ENCODE measurements at places on chromosomes 6 and 20.
A peak's percentile ranks its signal among the peaks of the same experiment; 100 is the strongest.

- DNase-seq = no peak
Measured at GRCh38 chr20:34829191-34829590, 3.7 kb upstream of the NCOA6 start.

DNA sequence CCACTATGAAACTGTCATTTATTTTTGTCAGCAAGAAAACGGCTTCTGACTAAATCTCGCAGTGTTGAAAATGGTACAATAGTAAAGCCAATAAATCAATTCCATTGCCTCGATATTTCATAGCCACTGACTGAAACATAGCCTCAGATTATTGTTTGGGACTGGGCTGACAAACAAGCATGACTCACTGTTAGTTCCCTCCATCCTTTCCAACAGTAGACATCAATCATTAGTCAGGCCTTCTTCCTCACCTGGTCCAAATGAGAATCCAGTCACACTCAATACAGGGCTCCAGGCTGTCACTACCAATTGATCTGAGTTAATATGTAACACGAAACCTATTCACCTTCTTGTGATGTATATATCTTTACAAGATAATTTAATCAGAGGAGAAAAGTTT is 66.1 kb downstream of the ADGRB3 start:
- DNase-seq = no peak

DNA sequence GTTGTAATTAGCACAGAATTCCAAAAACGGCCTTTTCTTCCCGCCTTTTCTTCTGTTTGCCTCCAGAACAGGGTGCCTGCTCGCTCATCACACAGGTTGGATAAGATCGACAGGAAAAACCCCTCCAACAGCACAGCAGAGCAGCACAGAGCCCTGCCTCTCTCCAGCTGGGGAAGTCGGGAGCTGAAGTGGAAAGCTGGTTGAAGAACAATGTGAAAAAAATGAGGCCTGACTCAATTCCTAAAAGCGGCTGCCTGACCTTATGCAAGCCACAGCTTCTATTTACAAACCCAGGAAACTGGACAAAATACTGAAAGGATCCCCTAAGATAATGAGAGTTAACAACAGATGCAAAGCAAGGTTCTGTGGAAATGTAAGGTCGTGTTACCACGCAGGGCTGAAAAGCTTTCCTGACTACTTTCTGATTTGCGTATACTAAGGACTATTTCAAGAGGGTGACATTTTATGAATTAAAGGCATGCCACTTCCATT is 116.9 kb downstream of the TTLL2 start:
- DNase-seq = no peak

- peak; percentile 75 for DNase-seq
Measured at GRCh38 chr6:129748212-129748900, 38.4 kb upstream of the ARHGAP18 start.

GRCh38 chr6:144635051-144635450 is 349.9 kb downstream of the UTRN start:
- no peak for DNase-seq

DNA sequence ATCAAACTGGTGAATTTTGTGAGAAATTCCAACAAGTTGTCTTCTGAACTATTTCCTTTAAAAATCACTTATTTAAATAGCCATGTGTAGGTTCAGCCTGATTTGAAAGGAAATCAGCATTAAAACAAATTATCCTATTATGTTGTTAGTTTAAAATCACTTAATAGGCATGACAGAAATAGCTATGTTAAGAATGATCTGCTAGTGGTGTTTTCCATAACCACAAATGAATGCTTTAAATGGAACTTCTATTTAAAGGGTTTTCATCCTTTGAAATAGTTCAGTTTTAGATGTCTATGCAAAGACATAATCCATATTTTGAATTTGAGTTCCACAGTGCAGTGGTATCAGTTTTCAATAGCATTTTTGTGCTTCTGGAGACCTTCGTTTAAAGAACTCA is 120.1 kb downstream of the PLEKHG1 start:
- DNase-seq = no peak

DNA sequence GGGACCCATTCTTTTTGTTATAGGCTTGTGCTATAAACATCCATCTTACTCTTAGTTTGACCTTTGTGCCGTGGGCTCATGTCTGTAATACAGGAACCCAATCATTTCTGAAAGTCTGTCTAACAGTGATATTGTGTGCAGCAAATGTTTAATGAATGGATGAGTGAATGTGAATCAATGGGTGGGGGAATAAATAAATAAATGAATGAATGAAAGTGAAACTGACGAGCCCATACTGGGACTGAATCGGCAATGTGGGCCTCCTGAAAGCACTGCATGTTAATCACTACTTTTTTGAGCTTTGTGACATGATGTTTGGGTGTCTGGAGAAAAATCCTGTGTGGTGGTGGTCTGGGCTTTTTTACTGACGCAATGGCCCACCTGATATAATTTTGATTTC is 175.0 kb downstream of the GMPR start:
- DNase-seq = no peak

GRCh38 chr20:45873409-45874103 is 7.5 kb upstream of the ZSWIM1 start:
- DNase-seq = no peak

DNA sequence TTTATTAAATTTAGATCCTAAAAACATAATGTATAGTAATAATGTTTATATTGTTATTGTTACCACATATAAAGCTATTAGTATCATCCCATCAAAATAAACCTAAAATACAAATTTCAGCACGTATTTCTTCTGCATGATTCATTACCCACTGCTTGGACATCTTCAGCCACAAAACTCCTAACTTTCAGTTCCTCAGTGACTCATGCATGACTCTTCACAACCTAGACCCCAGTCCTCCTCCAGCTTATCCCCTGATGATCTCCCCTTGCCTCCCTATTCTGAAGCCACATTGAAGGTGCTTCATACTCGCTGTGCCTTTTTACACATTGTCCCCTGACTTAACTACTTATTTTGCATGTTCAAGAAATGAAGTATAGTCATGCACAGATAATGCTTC is 11.2 kb upstream of the GPRC6A start:
- DNase-seq = peak; percentile 81

DNA sequence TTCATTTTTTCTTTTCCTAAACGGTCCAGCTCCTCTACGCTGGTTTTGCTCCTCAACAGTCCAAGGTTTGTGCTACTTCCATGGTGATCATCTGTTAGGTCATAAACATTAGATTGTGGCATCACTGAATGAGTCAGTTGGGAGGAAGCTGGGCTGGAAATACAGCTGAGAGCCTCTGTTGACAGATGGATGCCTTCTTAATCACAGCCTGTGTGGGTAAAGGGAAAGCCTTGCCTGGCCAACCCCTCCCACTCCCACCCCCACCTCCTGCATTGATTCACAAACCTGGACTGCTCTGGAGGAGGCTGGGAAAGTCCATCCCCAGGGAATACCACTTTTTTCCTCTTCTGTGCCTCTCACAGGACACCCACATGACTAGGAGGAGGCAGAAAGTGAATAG is 180.6 kb upstream of the CCN2 start:
- peak; percentile 92 for DNase-seq

DNA sequence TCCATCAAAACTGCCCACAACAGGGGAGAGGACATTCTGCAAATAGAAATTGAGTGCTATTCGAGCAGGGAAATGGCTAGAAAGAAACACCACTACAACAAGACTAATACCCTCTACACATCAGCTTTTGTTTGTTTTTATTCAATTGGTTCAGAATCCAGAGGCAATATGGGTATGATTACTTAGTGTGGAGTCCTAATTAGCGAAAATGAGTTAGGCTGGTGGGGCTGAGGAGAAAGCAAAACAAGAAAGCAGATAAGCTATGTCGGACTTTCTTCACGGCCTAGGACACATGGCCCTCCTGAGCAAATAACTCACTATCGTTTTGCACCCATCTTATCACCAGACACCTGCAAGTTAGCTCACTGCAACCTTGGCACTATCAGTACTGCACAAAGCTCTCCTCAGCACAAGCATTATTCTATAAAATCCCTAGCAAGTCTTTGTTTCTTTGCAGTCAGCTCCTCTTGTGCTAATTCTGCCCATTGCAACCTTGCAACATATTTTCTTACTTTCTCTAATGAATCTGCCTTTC is 31.3 kb upstream of the SH3BGRL2 start:
- no peak for DNase-seq

DNA sequence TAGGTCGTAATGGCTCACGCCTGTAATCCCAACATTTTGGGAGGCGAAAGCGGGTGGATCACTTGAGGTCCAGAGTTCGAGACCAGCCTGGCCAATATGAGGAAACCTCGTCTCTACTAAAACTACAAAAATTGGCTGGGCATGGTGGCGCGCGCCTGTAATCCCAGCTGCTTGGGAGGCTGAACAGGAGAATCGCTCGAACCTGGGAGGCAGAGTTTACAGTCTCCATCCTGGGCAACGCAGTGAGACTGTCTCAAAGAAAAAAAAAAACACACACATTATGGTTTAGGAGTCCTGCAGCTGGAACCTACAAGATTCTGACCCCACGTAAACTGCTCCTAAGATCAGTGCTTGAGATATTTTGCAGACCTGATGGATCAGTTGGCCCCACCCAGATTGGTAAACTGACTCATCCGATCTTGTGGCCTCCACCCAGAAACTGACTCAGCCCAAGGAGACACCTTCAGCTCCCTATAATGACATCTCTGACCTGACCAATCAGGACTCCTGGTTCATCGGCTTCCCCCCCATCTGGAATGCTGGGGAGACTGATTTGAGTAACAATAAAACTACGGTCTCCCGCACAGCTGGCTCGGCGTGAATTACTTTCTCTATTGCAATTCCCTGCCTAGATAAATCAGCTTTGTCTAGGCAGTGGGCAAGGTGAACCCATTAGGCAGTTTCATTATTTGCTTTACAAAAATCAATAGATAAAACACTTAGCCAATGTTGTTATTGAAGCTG is 96.2 kb upstream of the BTN3A2 start:
- DNase-seq = no peak

DNA sequence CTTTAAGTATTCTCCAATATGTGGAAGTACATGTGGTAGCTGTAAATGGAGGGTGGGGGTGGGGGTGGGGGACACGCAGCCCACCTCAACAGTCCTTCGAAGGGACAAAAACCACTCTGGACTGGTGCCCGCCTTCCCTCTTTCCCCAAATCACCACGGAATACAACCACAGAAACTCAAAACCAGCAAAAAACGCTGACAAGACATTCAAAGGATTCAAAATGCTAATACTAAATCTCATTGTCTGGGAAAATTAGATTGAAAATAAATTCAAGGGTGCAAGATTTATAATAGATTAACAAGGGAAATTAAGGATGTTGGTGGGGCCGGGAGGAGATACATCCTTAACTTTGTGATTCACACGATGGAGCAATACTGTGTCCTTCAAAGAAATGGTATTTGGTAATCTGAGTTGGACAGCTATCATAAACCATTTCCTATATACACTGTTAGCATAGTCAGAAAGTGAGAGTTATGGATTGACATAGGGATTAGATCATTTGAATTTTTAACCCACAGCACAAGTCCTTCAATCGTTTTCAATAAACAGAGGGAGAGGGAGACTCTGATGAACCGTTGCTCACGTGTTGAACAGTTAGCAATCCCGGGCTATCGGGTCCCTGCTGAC is 766 bp upstream of the TBC1D22B start:
- DNase-seq = peak; percentile 79

- DNase-seq = peak; percentile 94
Measured at GRCh38 chr6:111411978-111412566, 70.9 kb downstream of the REV3L start.

GRCh38 chr6:169591616-169592015 is 110.2 kb downstream of the WDR27 start:
- DNase-seq = no peak

DNA sequence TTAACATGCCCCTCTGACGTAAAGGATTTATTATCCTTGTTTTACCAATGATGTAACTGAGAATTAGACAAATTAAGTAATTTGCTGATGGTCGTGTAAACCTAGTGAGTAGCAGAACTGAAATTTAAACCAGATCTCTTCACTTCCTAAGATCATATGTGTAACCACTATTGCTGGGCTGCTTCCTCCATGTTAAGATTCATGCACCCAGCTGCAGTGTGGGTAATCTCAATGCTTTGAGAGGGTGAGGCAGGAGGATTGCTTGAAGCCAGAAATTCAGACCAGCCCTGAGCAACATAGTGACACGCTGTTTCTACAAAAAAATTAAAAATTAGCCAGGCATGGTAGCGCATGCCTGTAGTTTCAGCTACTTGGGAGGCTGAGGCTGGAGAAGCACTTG is 97.9 kb downstream of the L3MBTL3 start:
- peak; percentile 72 for DNase-seq

DNA sequence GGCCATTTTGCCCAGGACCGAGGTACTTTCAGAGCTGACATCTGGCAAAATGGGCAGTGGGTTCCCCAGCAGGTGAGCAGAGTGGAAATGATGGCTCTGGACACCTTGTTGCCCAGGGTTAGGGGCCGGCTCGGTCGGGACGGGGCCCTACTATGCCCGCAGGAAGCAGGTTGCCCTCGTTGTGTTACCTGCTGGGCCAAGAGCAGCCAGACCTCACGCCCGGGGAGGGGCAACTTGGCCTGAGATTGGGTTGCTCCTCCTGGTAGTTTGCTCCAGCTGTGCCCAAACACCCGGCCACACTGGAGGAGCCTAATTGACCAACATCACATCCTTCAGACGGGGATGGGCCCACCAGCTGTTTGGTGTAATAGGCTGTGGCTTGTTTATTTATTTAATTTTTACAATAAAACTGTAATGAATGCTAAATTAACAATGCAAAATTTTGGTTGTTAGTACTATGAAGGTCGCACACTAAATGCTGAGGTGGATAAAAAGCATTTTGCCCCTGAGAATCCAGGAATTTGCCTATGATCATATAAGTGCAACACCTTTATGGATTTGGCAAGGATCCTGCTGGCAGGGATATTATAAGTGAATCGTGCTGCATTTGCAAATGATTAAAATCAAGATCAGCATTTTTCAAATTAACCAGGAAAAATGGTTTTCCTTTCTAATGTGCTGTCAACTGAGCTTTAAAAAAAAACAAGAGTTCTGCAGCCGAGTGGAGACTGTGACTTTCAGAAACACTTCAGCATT is 26.6 kb upstream of the PCMTD2 start:
- no peak for DNase-seq

- peak; percentile 96 for DNase-seq
Measured at GRCh38 chr6:105560611-105561066, 157.8 kb upstream of the PREP start.

GRCh38 chr6:118200160-118200559 is 293.1 kb downstream of the SLC35F1 start:
- DNase-seq = no peak

DNA sequence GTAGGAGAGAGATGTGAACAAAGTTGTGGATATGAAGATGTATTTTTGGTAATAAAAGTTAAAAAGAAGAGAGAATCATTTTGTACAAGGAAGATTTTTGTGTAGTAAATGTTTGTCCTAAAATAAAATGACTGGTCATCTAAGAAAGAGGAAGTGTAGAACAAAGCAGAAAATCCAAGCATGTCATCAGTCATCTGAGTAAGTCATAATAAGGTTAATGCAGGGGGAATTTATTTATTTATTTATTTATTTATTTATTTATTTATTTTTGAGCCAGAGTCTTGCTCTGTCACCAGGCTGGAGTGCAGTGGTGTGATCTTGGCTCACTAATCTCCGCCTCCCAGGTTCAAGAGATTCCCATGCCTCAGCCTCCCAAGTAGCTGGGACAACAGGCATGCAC is 15.7 kb upstream of the CGA start:
- peak; percentile 17 for DNase-seq

- no peak for DNase-seq
Measured at GRCh38 chr20:21229163-21229562, 74.0 kb upstream of the XRN2 start.

Measured in MV-4-11 (cell line).